ENCODE measurements at places on chromosomes 16 and 17. TPM values are rescaled to one million over a fixed set of nuclear protein-coding genes. Genes with fewer than 3 reads are reported as not detected.

- DNase-seq, result no peak
Observed at GRCh38 chr16:1630450-1631213, 18.5 kb downstream of the CRAMP1 start.

- DNase-seq, result no peak
Observed at GRCh38 chr16:8814095-8814806, 16.6 kb downstream of the PMM2 start.

KRTAP17-1 gene
- polyA plus RNA-seq, result not detected

DNA sequence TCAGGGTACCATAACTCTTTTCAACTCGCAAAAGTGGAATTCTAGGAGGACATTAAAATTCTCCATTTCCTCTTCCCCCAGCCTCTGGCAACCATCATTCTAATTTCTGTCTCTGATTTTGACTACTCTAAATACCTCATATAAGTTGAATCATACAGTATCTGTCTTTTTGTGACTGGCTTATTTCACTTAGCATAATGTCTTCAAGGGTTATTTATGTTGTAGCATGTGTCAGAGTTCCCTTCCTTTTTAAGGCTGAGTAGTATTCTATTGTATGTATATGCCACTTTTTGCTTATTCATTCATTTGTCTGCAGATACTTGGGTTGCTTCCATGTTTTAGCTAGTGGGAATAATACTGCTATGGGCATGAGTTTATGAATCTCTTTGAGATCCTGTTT is 12.0 kb downstream of the RNF135 start:
- no peak for DNase-seq

GRCh38 chr17:40462343-40463121 is 19.3 kb downstream of the IGFBP4 start:
- no peak for DNase-seq

DNA sequence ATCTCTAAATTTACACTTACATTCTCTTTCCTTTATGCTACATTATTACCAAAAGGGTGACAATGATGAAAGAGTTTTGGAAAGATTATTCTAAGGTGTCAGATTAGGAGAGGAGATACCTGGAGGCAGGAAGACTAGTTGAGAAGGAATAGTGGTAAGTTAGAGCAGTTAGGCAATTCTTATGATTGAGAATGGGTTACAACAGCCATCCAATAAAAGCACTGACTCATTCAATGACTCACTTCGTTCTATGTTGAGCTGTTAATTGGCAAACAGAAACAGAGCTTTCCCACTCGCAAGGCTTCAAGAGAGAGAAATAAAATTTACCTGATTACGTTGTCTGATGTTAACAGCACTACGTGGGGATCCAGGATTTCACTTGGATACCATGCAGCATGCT is 5.8 kb downstream of the NUP88 start:
- DNase-seq, result no peak

DNA sequence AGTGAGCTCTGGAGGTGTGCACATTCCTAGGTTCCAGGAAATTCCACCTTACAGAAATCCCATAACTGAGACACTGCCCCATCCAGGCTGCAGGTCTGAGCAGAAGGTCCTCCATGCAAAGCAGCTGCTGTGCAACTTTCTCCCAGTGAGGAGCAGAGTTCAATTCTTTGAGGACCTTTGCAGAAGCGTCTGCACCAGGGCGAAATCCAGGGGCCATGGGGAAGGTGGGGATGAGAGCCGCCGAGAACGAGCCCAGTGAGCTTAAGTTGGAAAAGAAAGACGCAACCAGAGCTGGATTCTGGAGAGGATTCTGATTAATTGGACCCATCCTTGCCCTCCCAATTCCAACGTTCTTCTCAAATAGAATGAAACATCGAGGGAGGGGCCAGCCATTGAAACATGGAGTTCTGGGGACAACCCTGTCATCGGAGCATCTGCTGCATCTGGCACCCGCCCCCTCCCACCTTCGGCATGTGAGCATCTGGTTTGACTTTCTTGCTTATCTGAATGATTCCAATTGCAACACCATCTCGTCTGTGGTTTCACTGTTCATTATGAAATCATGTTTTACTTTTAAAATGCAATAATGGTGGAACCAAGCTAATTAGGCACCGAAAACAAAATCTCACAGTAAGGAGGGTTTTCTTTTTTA is 190.6 kb upstream of the FOXF1 start:
- DNase-seq, result no peak

FNDC8 gene
- not detected for polyA plus RNA-seq

DNA sequence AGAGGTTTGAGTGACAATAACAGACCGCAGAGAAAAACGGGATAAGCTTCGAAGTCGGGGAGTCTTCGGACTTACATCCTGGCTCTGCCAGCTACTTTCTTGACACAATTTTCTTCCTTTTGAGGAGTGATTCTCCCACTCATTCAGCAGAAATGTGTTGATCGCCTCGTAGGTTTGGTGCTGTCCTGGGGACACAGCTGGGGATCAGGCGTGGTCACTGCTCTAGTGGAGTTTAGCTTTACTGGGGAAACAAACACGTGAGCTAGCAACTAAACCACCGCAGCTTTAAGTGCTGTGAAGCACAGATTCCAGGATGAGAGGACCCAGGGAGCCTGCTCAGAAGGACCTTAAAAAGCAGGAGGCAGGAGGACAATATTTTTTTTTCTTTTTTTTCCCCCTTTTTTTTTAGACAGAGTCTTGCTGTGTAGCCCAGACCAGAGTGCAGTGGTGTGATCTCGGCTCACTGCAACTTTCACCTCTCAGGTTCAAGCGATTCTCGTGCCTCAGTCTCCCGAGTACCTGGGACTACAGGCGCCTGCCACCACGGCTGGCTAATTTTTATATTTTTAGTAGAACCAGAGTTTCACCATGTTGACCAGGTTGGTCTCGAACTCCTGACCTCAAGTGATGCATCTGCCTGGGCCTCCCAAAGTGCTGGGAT is 858 bp downstream of the NUBP1 start:
- peak; percentile 40 for DNase-seq

DNA sequence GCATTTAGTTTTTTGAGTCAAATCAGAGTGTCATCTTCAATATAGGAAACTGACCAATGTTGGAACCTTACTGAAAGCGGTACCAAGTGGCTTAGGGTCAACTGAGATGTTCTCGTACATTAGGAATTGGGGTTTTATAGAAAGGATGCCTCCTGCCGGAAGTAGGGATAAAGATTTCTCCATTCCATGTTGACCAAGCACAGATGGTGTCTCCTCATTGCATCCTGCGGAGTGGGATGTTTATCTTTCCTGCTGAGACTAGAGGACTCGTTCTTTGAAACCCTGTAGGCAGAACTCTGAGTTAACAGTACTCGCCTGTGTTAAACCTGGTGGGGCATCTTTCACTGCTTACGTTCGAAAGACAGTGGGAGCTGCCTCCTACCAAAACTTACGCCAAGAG is 1.4 kb downstream of the SHISA6 start:
- DNase-seq, result no peak

DNA sequence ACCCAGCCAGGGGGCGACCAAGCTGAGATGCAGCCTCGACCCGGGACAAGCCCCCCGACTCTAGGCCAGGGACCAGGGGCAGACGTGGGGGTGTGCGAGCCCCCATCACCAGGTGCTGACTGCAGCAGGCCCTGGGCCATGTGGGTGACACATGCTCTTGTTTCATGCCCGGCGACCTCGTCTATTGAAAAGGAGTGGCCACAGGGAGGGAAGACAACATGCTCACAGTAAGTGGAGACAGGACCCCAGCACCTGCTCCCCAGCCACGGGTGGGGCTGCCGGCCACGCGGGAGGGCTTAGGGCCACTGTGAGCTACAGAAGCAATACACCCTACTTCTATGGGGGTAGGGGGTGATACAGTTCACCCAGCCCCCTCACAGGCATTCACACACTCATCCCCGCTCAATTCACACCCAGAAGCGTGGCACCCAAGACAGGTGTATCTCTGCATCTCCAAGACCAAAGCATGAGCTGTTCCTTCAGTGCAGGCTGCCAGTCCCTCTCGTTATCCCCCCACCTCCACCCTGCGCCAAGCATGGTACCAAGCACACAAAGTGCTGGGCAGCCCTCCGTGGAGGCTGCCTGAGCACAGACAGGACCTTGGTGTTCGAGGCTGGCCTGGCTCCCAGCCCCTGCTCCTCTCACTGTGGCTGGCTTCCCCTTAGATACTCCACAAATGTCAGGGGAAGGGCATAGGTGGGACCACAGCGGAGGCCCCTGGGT is 13.6 kb downstream of the VASN start:
- no peak for DNase-seq

DNA sequence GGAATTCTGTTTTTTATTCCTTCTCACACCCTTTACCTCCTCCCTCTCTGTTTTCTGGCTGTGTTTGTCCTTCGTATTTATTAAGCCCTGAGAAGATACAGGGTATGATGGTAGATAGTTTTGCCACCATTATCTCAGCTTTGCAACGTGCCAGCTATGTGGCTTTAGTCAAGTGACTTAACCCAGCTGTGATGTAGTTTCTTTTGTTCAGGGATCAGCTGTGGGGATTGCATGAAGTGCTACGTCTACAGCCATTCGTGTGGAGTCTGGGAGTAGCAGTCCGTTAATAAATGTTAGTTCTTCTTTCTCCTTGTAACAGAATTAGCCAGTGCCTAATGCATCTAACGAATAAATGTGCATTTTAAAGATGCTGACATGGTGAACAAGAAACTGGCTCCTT is 128.4 kb downstream of the HAPSTR1 start:
- DNase-seq, result no peak

PLXDC1 gene
- polyA plus RNA-seq, result 2.7 TPM

TRPV3 gene
- 0.38 TPM for polyA plus RNA-seq

RAMP2 gene
- polyA plus RNA-seq, result 21.9 TPM

GRCh38 chr17:10089196-10089804 is 109.1 kb downstream of the GAS7 start:
- DNase-seq, result no peak

DNA sequence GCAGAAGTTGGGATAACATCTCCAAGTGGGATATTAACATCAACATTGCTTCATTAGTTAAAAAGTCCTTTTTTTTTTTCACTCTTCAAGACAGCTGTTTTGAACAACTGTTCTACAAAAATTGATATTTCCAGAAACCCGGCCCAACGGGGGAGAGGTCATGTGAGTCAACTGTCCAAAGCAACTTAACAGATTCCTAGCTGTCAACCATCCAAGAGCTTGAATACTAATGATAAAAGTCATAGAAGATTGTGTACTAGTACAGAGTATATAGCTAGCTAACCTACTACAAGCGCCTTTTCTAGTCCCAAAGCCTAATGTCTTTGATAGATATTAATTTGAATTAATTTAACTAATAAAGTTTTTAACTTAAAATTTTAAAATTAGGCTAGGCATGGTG is 172.0 kb downstream of the CYB561 start:
- peak; percentile 18 for DNase-seq

KRT14 gene
- 0.10 TPM for polyA plus RNA-seq

G6PC1 gene
- not detected for polyA plus RNA-seq

DNA sequence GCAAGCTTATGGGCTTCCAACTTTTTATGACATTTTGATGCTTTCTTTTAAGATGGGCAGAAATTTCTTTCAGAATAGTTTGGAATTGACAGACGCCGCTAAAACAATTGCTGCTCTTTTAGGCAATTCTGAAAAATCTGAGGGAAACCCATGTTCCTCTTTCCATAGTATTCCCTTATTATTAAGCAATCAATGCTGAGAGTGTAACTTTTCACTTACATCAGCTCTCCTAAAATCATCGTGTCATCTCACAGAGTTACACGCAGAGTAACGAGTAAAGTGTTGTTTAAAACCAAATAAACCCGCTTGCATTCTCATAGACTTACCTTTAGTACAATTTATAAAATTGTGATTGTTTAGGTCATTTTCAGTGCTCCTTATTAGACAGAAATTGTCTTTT is 150.6 kb downstream of the MAF start:
- no peak for DNase-seq

TERB1 gene
- polyA plus RNA-seq, result not detected

DNA sequence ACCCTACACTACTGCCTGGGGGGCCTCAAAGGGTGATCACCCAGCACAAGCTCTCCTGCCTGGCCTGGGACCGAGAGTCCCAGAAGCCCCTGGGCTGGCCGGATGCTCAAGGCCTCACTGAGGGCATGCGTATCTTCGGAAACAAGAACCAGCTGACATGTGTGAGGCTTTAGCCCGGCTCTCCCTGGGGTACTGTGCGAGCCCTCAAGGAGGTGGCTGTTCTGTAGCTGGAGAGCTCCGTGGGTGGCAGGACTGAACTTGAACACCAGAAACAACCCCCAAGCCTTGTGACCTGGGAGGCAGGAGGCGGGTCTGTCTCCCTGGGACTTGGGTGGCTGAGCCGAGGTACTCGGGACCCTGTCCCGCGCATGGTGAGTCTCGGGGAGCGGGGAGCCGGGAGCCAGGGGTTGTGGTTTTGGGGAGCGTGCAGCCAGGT is 7.0 kb downstream of the DPEP1 start:
- DNase-seq, result no peak

DNA sequence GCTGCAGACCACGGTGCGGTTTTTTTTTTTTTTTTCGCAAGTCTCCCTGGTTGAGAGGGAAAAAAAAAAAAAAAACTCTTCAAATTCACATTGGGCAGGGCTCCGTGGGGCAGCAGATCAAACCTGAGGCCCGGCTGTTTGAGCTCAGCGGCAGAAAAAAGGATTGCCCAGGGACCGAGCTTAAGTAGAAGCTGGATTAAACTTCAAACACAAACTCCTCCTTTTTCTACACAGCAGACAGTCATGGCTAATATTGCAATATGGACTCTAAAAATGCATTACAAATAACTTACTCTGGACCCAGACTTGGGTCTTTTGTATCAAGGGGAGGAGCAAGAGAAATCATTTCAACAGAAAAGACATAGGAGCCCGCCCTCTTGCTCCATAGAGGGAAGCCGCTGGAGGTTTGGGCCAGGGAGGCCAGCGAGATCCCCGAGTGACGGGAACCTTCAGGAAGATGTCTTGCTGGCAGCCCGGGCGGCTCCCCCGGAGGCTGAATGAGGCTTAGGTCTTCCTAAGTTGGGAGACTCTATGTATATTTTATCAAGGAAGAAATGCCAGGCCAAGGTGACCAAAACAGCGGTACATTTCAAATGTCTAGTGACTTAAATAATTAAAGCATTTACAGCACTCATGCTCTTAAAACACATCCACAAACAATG is 167.7 kb downstream of the ZNF423 start:
- no peak for DNase-seq

GRCh38 chr17:27984816-27985215 is 57.7 kb upstream of the NLK start:
- DNase-seq, result peak; percentile 64

DNA sequence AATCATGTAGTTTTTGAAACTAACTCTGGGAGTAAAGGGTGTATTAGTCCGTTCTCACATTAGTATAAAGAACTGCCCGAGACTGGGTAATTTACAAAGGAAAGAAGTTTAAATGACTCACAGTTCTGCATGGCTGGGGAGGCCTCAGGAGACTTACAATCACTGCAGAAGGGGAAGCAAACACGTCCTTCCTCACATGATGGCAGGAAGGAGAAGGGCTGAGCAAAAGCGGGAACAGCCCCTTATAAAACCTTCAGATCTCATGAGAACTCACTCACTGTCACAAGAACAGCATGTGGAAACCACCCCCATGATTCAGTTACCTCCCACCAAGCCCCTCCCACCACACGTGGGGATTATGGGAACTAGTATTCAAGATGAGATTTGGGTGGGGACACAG is 256.5 kb upstream of the TNRC6C start:
- no peak for DNase-seq

FOXL1 gene
- 0.14 TPM for polyA plus RNA-seq

- no peak for DNase-seq
Observed at GRCh38 chr17:43216369-43216761, 4.7 kb downstream of the TMEM106A start.

GRCh38 chr17:33262266-33263123 is 30.6 kb downstream of the ASIC2 start:
- DNase-seq, result no peak
